ENCODE measurements at places on chromosomes 4 and X.

GRCh38 chr4:186248643-186249042, 17.3 kb upstream of the F11 start:
- DNase-seq: no peak

GRCh38 chrX:47080215-47080914, 2.1 kb downstream of the RGN start:
- no peak for DNase-seq

DNA sequence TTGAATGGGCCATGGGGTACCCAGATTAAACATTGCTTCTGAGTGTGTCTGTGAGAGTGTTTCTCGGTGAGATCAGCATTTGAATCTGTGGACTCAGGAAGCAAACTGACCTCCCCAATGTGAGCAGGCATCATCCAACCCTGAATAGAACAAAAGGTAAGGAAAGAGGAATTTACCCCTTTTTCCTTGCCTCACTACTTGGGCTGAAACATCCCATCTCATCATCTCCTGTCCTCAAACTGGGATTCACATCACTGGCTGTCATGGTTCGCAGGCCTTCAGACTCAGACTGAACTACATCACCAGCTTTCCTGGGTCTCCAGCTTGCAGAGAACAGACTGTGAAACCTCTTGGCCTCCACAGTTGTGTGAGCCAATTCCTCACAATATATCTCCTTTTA, 47.1 kb downstream of the TEC start:
- DNase-seq: no peak

- no peak for DNase-seq
Observed at GRCh38 chrX:97168646-97169045, 284.9 kb downstream of the RPA4 start.

DNA sequence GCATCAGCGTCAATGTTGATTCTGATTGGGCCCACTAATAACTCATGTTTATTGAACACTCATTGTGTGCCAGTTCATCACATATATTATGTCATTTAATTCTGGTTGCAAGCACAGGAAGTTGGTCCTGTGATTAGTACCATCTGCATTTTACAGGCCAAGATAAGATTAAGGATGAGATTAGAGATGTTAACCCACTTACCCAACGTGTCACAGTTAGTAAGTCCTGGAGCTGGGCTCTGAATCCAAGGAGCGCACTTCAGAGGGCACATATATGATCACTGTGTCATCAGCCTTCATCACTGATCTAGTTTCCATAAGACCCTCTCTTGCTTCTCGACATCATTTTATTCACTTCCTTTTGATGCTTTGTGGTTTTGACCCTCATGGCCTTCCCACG, 205.3 kb upstream of the ANXA3 start:
- no peak for DNase-seq

Measured in activated effector memory CD4-positive, alpha-beta T cell treated with anti-CD3 and anti-CD28 coated beads, Interleukin-2, amount 50 U/mL, for 16 hours (primary cell).